PC-3 (cell line): ENCODE measurements at places on chromosomes 1 and 21. TPM values are rescaled to one million over a fixed set of nuclear protein-coding genes. Genes with fewer than 3 reads are reported as not detected.

PRELP gene
- not detected in 2 replicates for total RNA-seq

TOMM20 gene
- total RNA-seq: 45.2 and 48.0 TPM in 2 replicates

- DNase-seq: no peak
Observed at GRCh38 chr1:74523873-74524480, 11.6 kb upstream of the LRRC53 start.

- DNase-seq: no peak
Observed at GRCh38 chr1:23613191-23614031, 54.1 kb upstream of the ID3 start.
